Activated B cell treated with CpG ODN at 0.5 μM for 24 hours (primary cell): ENCODE measurements at places on chromosomes 6 and 20.

DNA sequence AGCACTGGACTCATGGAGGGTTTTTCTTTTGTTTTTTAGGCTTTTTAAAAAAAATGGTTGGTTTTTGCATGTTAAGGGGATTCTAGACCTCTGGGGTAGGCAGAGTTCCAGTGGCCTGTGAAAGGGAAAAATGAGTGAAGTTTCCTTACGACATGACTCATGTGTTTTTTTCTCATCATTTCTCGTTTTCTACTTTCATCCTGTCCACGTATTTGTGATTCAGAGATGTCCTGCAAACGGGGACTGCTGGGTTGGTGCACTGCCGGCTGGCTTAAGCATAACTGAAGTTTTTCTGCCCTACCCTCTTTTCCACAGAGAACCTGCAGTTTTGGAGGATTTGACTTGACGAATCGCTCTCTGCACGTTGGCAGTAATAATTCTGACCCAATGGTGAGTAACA lies 182.3 kb downstream of the SASH1 start:
- peak overlapping the region; percentile 60 for H3K4me3 ChIP-seq
- H3K27me3 ChIP-seq = no peaks in the 10 kb centered on the region
- H3K4me1 ChIP-seq = peaks cover 50% of the 10 kb centered on the region
- DNase-seq = no peak

DNA sequence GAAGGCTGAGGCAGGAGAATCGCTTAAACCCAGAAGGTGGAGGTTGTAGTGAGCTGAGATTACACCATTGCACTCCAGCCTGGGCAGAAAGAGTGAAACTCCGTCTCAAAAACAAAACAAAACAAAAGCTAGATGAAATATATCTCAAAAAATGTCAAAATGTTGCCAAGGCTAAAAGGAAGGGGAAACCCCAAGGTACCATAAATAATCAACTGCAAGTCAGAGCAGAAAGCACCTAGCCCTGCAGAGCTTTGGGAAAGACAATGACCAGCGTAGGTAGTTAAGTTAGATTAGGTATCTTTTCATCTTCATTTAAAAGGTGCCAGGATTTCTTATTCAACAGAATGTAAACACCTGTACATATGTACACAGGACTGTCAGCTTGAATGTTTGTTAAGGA lies 33.0 kb downstream of the AKIRIN2 start:
- peaks cover 13% of the 10 kb centered on the region for H3K4me1 ChIP-seq
- DNase-seq = no peak
- H3K36me3 ChIP-seq = peaks cover 59% of the 10 kb centered on the region
- H3K27ac ChIP-seq = no peak overlapping the region
- H3K27me3 ChIP-seq = no peaks in the 10 kb centered on the region

DNA sequence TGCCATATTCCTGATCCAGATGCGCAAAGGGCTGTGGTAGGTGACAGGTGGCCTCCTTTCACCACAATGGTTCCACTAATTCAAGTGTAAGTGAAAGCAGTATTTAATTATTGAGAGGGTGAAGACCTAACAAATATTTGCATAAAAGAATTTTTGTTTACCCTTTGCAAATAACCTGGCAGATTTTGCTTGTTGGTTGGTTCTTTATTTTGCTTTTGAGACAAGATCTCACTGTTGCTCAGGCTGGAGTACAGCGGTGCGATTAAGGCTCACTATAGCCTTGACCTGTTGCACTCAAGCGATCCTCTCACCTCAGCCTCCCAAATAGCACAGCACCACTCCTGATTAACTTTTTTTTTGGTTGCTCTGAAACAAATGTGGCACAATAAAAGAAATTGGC lies 49.2 kb downstream of the PCNA start:
- no peak overlapping the region for H3K4me3 ChIP-seq
- no peaks in the 10 kb centered on the region for H3K27me3 ChIP-seq
- no peaks in the 10 kb centered on the region for H3K36me3 ChIP-seq
- no peak for DNase-seq
- no peak overlapping the region for H3K27ac ChIP-seq

GRCh38 chr20:38987777-38988176 lies 25.6 kb downstream of the DHX35 start:
- peak overlapping the region; percentile 80 for H3K27ac ChIP-seq
- H3K36me3 ChIP-seq = peaks cover 34% of the 10 kb centered on the region
- peak overlapping the region; percentile 50 for H3K4me3 ChIP-seq

DNA sequence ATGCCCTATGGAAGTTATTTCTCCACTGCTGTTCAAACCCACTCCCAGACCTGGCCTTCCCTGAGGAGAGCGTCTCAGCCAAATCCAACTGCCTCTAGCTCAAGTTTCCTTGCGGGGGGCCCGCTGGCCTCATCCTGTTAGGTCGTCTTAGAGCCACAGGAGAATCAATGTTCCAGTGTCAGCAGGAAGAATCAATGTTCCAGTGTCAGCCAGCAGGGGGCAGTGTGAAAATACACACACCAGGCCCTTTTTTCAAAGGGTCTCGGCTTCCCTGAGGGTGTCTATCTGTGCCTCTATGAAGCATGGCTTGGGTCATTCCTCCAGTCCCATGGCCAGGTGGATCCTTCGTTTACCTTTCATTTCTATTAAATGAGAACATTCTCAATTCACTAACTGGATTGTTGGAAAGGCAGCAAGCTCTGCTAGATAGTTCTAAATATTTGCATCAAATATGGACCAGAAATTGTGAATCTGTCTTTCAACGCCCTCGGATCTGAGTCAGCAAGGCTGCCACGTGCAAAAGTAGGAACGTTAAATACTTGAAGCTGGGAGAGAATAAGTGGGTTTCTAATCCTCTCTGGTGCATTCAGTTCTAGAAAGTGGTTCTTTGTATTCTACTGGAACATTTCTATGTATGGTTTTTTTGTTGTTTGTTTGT lies 19.2 kb downstream of the PRND start:
- no peak overlapping the region for H3K27ac ChIP-seq
- H3K27me3 ChIP-seq = peaks cover 3% of the 10 kb centered on the region
- H3K36me3 ChIP-seq = no peaks in the 10 kb centered on the region
- H3K4me1 ChIP-seq = no peaks in the 10 kb centered on the region

- peaks cover 37% of the 10 kb centered on the region for H3K4me1 ChIP-seq
- H3K27me3 ChIP-seq = no peaks in the 10 kb centered on the region
- no peak overlapping the region for H3K4me3 ChIP-seq
- no peak for DNase-seq
- no peaks in the 10 kb centered on the region for H3K36me3 ChIP-seq
These were observed 1.1 kb downstream of the GTSF1L start for GRCh38 chr20:43725666-43726065.

DNA sequence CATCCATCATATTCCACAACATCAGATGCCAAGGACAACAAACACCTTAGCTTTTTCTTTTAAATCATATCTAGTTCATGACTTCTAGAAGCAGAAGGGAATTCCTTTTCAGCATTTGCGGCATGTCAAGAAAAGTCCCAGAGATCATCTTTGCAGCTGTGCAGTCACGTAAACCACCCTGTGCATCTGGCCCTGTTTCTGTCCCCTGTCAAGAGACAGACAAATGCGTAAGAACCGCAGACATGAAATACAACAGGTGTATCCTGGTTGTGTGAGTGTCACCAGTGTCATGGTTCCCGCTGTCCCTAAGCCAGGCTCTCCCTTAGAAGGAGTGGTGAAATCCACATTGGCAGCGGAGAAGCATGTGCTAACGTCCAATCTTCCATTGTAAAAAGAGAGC lies 28.1 kb downstream of the LY86 start:
- no peaks in the 10 kb centered on the region for H3K27me3 ChIP-seq
- H3K36me3 ChIP-seq = peaks cover 31% of the 10 kb centered on the region
- peak overlapping the region; percentile 80 for H3K27ac ChIP-seq
- H3K4me1 ChIP-seq = peaks cover 85% of the 10 kb centered on the region
- DNase-seq = no peak

- peaks cover 9% of the 10 kb centered on the region for H3K27me3 ChIP-seq
- DNase-seq = no peak
These were observed 39.0 kb downstream of the GMPR start for GRCh38 chr6:16277101-16277981.

DNA sequence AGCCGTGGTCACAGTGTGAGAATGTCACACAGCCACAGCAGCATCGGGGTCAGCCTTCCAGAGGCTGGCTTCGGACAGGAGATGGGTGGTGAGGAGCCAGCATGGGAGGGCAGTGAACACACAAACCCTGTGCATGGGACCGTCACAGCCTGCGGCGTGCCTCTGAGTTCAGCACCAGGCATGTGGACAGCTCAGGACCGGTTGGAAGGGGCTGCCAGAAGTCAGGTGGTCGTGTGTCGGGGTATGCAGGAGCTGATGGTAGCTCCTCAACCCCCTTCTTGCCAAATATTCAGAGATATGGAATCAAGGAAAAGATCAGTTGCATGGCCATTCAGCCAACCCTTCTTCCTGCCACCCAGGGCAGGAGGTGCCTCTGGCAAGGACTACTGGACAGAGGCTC lies 28.2 kb downstream of the MYT1 start:
- no peak for DNase-seq
- H3K27ac ChIP-seq = no peak overlapping the region
- no peaks in the 10 kb centered on the region for H3K36me3 ChIP-seq
- no peak overlapping the region for H3K4me3 ChIP-seq
